ENCODE measurements at places on chromosomes 11 and 22.

DNA sequence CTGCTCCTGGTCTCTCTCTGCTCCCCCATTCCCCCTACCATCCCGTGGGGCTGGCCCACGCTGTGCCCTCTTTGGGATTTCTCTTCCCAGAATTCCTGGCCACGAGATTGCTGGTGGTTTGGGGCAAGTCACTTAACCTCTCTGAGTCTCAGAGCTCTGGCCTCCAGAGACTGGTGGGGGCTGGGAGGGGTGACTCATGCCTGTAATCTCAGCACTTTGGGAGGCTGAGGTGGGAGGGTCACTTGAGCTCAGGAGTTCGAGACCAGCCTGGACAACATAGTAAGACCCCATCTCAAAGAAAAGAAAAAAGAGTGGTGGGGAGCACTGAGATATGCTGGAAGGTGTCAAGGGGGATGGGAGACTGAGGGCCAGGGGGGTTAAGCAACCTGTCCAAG, 18.3 kb downstream of the OTUB1 start:
- DNase-seq: no peak

DNA sequence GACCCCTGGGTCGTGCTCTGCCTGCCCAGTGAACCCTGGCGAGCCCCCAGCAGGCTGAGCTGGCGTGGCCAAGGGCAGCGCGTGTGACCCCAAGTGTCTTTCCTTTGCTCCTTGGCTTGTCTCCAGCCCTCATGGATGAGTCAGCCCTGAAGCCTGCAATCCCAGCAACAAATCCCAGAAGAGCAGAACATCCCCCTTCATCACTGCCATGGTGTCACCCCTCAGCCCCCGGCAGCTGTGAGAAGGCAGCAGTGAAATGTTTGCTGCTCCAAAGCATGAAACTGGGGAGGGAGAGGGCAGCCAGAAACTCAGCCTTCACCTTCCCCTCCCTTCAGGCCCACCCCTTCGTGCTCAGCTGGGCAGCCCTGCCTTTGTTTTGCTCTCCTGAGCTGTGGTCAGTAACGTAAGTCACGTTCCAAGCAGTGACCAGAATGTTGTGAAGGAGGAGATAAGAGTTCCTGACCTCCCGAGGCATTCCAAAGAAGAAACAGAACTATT, 29.8 kb downstream of the ADAMTS15 start:
- no peak for DNase-seq

- no peak for DNase-seq
These were observed 42.7 kb upstream of the SLC1A2 start for GRCh38 chr11:35461917-35462538.

GRCh38 chr11:5231111-5231510, 3.2 kb downstream of the HBD start:
- no peak for DNase-seq

DNA sequence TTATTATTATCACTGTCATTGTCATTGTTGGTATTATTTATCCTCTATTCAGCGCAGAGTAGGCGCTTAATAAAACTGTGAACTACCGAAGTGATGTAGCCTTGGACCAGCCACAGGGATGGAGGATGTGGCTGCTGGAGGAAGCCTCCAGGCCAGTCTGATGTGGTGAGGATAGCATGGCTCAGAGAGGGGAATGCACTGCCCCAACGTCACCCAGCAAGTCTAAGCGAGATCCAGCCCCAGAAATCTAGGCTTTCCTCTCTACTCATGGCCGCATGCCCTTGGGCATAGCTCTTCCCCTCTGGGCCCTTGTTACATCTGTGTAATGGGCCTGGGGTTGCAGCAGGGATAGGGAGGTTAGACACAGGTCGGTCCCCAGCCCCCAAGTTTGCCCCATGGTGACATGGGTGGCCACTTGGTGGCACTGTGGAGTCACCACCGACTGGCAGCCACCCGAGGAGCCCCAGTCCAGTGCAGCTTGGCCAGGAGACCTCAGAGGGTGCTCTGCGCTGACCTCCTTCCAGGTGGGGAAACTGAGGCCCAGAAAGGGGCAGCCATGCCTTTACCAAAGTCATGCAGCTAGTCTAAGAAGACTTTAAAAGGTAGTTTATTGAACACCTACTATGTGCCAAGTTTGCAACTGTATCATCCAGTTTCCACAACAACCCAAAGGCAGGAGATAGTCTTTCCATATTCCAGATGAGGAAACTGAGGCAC, 395.7 kb downstream of the MN1 start:
- no peak for DNase-seq

GRCh38 chr11:47376525-47377371, 1.6 kb downstream of the SPI1 start:
- no peak for DNase-seq

GRCh38 chr11:130408401-130408890, 20.0 kb downstream of the ADAMTS8 start:
- no peak for DNase-seq

DNA sequence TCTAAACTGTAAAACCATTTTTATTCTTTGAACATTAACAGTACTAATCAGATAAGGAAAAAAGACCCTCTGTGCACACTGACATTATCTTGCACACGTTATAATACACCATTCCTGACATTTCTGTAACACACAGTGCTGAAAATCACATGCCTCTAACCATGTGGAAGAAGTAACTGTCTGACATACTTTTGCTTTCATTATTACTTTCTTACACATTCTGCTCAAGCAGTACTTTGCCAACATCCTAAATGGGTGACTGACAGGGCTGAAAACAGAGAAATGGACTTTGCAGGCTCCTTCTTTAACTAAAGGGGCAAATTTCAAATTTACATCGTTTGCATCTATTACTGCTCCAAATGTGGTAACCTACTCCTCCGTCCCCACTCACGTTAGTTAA, 22.8 kb upstream of the TP53AIP1 start:
- DNase-seq: no peak

- no peak for DNase-seq
These were observed 7.9 kb upstream of the FOXRED2 start for GRCh38 chr22:36514766-36515165.

DNA sequence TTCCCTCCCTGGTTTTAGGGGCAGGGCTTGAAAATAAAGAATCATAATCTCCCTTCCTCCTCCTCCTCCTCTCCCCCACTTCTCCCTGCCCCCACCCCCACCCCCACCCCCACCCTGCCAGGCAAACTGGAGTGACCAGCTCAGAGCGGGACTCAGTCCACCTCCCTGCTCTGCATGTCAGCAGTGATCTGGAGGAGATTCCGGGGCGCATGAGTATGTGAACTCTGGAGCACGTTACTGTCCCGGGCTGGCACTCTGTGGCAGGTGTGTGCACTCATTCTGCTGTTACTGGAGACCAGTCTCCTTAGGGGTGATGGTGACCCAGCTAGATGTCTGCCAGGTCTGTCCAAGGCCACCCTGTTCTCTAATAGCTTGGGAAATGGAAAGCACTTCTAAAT, 33.9 kb downstream of the MARK2 start:
- no peak for DNase-seq

DNA sequence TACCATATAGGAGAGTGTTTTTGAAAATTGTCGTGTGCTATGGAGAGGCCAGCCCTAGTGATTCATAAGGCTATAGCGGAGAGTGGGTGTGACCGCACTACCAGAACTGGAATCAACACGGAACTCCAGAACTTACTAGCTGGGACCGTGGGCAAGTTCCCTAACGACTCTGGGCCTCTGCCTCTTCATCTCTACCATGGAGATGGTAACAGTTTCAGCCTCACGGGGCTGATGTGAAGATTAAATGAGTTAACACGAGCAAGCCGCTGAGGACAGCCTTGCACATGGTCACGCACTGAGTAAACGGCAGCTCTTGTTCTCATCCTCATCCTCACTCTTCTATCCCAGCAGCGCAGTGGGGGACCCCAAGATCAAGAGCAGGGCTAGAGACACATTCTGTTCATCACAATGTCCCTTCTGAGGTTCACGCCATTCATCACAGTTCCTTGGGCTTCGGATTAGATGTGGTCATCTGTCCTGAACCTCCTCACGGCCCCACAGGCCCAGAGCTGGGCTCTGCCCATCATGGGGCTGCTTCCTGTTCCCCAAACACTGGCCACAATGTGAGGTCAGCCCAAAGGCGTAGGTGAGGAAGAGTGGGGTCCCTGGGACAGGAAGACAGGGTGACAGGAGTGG, 47.2 kb upstream of the CD5 start:
- DNase-seq: no peak

DNA sequence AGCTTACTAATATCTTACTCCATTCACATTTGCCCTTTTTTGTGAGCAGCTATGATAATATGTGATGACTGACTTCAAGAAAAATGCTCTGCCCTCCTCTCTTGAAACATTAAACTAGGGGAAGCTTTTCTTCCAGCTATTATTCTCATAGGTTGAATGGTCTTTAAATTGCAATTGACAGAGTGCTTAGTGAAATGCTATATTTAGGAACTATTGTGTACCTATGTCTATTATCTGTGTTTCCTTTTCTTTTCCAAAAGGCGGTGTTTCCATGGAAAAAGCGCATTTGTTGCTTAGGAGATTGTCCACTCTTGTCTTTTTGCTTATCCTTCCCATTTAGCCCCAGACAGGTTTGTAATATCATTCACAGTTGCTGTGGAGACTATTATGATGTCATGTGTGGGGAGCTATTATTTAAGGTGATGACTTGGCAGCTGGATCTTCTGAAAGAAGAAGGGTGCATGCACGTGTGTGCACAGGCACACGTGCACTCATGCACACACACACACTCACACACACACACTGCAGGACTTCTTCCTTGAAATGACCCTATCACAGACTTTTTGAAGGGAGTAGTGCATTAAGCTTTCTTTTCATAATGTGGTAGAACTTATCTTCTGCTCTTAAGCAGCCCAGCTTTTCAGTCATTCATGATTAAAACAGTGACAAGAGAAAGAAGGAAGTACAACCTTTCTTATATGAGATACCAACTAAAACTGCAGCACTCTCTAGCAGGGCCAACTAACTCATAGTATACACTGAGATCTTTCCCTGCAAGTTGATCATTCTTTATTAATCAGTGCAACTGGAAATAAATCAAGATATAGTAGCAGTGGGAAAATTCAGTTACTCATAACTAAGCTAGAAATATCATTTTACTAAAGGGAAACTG, 340.8 kb upstream of the MTNR1B start:
- no peak for DNase-seq

GRCh38 chr22:32528316-32528715, 53.7 kb downstream of the FBXO7 start:
- no peak for DNase-seq

DNA sequence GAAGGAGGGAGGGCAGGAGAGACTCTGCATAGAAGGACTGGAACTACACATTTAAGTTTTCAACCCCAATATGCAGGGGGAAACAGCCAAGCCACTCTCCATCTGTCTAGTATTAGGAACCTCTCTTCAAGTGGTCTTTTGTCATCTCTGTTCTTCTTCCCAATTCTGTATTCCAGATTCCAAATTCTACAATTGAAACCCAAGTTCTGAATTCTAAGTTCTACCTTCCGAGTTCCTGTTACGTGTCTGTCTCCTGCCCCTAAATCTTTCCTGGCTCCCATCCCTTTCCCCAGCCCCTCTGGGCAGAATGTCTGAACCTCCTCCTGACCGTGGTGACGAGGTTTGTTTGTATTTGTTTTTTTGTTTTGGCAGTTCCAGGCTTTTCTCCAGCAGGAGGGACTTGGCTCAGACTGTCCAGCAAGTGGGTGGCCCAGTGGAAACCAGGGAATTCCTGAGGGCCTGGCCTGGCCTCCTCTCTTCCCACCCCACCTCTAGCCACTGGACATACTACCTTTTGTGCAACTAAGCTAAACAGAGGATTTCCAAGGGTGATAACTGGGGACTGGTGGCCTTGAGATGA, 1.6 kb upstream of the THOC5 start:
- DNase-seq: no peak

- DNase-seq: no peak
These were observed 10.2 kb upstream of the SF1 start for GRCh38 chr11:64788321-64789215.

DNA sequence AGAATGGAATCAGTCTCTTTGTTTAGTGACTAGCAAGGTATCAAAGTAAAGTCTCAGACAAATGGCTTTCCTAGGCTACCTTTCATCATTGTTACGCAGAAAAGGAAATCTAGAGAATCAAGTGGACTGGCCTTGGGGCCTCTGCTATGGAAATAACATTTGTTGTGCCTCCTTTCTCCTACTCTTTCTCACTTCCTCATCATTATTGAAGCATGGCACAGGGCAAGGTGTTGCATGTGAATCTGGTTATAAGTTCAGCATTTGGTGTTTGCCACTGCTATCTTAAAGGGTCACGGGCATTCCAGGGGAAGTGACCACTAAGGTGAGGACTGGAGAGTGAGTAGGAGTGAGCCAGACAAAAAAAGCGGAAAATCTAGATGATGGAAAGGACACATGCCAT, 54.9 kb downstream of the GLYATL1 start:
- DNase-seq: no peak

- DNase-seq: no peak
These were observed 164.5 kb upstream of the PLET1 start for GRCh38 chr11:112425121-112425520.

- DNase-seq: peak; percentile 44
These were observed at the start of gene SLC1A2 for GRCh38 chr11:35419184-35419829. Gene SLC1A2, minus strand, starts transcription at chr11:35419558. Its CDS starts 592 bp downstream, at chr11:35418966.

DNA sequence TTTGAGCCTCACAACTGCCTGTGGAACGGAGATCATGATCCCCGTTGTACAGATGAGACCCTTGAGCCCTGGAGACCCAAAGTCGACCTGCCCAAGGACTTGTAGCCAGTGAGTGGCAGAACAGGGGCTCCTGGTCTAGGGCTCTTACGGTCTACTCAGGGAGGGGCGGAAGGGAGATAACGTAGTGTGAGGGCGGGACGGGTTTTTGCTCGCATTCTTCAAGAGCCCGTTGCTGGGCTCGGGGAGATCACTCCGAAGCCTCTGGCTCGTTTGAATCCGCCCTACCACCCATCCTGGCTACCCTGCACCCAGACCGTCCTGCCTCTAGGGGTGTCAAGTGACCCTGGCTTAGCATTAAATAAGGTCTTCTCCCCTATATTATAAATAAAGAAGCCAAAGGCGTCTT, 639 bp downstream of the CRY2 start:
- DNase-seq: no peak

- no peak for DNase-seq
These were observed 183.1 kb downstream of the NAV2 start for GRCh38 chr11:19895776-19896175.

GRCh38 chr11:115539844-115540243, 35.6 kb upstream of the CADM1 start:
- DNase-seq: no peak

DNA sequence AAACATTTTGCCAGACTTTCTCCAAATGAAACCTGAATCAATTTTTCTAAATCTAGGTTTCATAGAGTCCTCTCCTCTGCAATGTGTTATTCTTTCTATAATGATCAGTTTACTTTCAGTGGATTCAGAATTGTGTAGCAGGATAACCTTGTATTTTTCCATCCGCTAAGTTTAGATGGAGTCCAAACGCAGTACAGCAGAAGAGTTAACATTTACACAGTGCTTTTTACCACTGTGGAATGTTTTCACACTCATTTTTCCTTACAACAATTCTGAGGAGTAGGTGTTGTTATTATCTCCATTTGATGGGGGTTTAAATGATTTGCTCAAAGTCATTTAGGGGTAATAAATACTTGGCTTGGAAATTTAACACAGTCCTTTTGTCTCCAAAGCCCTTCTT, 9.6 kb downstream of the RAG1 start:
- DNase-seq: no peak
